ENCODE measurements at places on chromosomes 12 and 14. TPM values are rescaled to one million over a fixed set of nuclear protein-coding genes. Genes with fewer than 3 reads are reported as not detected.

Gene MYO1H
- not detected for total RNA-seq

Gene FZD10
- total RNA-seq: not detected

Gene SDS
- not detected for total RNA-seq

Gene CHURC1
- total RNA-seq: 55.0 TPM

Gene TRMT5
- 15.6 TPM for total RNA-seq

Gene KIAA0586
- total RNA-seq: 32.9 TPM

Gene PLEK2
- total RNA-seq: not detected

Gene CLEC6A
- total RNA-seq: not detected

Gene OAS3
- total RNA-seq: 7.1 TPM

Gene CCDC38
- not detected for total RNA-seq

Gene B3GNT4
- 0.36 TPM for total RNA-seq

Gene CEP128
- 2.5 TPM for total RNA-seq

Gene FUT8
- 42.6 TPM for total RNA-seq

Gene SLC10A1
- not detected for total RNA-seq

All from myocyte (in vitro differentiated cells).